Esophagus muscularis mucosa (tissue), 4 donors: ENCODE measurements at places on chromosomes 5 and 9. TPM values are rescaled to one million over a fixed set of nuclear protein-coding genes. Genes with fewer than 3 reads are reported as not detected.

DNA sequence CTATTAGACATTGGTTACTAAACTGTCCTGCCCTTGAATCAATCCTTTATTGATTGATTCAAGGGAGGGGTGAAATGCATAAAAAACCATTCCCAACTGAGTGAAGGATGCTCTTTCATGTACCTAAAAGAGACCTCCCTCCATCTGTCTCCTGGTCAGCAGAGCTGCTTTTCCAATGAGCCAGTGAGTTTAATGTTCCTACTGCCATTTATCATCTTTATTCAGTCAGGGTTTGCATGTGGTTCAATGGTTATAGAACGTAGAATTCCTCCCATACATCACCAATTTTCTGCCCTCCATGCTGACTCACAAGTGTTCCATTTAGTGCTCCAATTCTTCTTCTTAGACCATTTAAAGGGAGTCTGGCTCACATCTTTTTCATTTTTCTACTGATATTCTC is 199.1 kb upstream of the PCSK5 start:
- DNase-seq = no peak

Gene GARIN3
- not detected for total RNA-seq

- no peak for DNase-seq
Measured at GRCh38 chr5:42583322-42583721, 160.1 kb downstream of the GHR start.

DNA sequence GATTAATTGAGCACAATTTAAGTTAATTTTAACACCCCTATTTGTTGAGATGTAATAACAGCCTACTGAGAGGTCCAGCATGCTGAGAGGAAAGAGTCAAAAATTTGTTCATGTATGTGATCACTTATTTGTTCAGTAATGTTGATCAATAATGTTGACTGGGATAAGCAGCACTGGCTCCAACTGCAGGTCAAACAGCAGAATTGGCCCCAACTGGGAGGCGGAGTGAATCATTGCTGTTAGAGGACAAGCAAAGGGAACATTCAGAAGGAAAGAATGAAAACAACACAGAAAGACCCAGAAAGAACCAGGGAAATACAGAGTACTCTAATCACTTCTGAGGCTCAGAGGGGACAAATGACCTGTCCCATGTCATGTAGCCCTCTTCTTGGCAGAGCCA is 221.1 kb downstream of the COMMD10 start:
- no peak for DNase-seq

DNA sequence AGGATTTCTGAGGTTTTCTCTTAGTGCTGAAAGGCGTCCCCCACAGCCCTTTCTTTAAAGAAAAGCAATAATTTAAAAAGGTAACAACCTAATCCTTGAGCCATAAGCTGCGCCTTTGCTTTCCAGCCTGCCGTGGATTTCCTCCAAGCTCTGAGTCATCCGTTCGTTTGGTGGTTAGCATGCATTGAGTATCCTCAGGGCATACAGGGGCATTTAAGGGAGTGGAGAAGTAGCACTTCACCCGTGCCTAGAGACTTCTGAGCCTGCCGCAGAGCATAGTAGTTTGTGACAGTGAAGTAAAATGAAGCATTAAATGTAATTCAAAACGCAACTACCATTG is 892 bp upstream of the TNC start:
- DNase-seq = no peak

DNA sequence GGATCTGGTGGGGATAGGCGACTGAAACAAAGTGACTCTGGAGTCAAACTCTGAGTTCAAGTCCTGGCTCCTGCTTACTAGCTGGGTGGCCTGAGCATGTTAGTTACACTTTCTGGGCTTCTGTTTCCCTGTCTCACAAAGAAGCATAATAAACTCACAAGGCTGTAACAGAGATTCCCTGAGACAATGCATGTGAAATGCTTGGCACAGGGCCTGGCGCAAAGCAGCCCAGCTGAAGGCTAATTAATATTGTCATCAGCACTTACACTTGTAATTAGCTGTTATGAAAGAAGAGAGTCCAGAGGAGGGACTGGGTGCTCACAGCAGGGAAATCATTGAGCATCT is 64.1 kb upstream of the SPOCK1 start:
- peak; percentile 31 for DNase-seq

GRCh38 chr5:118407958-118408357 is 580.4 kb downstream of the DTWD2 start:
- DNase-seq = no peak

Gene FGD3
- 4.3 TPM for total RNA-seq

Gene CCL21
- total RNA-seq = 53.6 TPM

GRCh38 chr5:158874792-158875191 is 224.9 kb downstream of the EBF1 start:
- no peak for DNase-seq

DNA sequence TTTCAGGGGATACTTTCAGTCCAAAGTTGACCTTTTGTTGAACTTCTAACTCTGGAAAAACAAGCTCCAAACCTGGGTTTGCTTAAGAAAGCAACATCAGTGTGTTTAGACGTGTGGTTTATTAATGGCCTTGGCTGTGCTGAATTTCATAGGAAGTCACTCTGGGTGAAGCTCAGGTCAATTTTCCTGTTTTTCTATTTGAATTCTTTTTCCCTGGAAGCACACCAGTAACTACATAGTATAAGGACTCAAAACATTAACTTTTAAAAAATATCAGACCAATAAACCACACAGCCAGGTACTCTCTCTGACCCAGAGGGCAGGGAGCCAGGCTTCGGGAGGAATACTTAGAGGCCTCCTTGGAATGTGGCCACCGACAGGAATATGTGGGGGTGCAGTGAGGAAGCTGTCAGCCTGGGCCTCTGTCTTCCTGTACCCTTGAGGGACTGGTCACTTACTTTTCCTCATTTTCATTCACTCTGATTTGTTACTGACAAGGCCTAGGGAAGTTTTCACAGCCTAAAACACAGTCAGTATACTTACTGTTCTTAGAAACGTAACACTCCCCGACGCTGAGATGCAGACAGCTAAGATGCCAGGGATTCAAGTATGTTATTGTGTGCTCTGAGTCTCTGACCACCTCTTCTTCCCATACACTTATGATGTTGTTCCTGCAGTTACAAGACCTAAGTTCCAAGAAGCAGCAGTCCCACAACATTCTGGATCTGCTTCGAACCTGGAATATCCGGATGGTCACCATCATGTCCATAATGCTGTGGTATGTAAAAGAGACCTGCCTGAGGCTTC is 18.9 kb downstream of the SLC22A5 start:
- DNase-seq = peak; percentile 57

Gene PCDHB11
- 4.6 TPM for total RNA-seq

Gene HAPLN1
- 0.34 TPM for total RNA-seq

DNA sequence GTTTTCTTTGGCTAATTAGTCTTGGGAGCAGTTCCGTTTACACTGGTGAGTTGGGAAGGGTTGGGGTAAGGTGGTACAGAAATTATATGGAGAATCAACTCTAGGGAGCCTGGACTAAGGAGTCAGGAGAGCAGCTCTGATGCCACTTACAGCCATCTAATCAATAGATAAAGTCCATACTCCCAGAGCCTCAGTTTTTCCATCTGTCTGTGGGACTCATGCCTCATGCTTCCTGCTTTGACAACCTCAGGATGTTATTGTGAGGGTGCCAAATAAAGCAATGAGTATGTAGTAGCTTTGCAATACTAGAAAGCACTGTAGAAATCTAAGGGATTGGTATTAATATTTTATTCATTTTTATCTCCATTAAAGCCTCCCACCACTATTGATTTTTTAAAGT is 105.0 kb downstream of the GALNT10 start:
- DNase-seq = no peak

GRCh38 chr5:3424946-3425345 is 170.7 kb upstream of the IRX1 start:
- no peak for DNase-seq

Gene LCN12
- total RNA-seq = not detected

- DNase-seq = no peak
Measured at GRCh38 chr5:61746831-61747575, 414.9 kb downstream of the ZSWIM6 start.

- DNase-seq = no peak
Measured at GRCh38 chr5:89292487-89292886, 409.5 kb upstream of the MEF2C start.

Gene CCDC107
- 68.4 TPM for total RNA-seq

Gene IFNB1
- total RNA-seq = not detected

DNA sequence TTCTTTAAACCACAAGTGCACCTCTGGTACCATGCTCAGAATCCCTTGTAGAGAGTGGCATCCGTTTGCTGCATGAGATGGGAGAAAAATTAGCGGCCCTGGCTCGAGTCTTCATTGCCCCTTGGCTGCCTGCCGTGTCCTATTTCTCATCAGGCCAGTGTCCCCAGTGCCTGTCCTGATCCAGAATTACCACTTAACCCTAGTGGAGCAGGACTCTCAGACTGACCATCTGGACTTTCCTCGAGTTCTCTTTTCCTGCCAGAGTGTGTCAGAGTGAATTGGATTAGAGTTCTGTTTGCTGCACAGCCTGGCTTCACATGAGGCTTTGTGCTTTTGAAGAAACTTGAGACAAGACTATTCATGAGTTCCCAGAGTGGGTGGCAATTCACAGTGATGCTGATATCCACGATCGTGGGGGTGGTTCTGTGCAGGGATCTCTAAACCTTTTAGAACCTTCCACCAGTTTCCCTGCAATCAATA is 92.6 kb downstream of the C9orf152 start:
- no peak for DNase-seq

Gene SLC22A4
- 0.42 TPM for total RNA-seq

DNA sequence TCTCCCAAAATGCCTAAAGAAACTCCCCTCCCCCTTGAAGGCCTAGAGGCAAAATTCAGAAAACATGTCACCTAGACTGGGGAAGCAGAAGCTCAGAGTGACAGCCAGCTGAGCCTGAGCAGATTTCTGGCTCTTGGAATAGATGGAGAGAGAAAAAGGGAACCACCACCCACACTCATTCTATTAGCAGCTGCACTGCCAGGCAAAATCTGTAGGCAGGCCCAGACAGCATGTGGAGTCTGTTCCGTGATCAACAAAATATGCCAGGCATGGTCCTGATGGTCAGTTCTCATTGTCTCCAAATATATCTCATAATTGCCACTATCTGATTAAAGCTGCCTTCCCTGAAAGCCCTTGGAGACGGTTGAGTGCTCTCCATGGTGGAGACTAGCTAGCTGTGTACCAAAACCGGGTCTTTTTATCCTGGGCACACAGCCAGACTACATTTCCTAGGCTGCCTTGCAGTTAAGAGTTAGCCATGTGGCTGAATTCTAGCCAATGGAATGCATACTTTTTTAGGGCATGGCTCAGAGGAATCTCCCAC is 131.7 kb upstream of the GPR151 start:
- no peak for DNase-seq

DNA sequence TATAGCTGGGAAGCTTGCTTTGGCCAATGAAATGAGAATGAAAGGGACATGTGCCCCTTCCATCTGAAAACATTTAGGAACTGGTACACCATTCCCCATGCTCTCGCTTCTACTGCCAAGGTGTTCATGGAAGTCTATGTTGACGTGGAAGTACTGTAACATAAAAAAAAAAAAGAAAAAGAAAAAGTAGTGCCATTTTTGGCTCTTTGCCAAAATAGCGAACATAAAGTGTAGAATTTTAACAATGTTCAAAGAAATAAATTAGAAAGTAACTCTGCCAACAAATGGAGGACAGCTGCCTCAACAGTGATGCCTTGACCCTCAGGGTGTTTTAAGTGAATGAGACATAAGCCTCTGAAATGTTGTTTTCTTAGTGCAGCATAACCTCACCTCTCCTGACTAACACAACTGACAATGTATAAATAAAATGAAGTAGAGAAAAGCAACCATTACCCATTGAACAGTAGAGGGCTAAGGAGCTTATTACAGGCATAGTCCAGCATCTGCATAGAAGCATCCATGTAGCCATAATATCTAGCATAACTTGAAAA is 536.6 kb downstream of the DTWD2 start:
- DNase-seq = no peak

Gene LCN1
- total RNA-seq = not detected

- no peak for DNase-seq
Measured at GRCh38 chr5:153896701-153897100, 142.0 kb downstream of the FAM114A2 start.

Gene RNF183
- not detected for total RNA-seq

DNA sequence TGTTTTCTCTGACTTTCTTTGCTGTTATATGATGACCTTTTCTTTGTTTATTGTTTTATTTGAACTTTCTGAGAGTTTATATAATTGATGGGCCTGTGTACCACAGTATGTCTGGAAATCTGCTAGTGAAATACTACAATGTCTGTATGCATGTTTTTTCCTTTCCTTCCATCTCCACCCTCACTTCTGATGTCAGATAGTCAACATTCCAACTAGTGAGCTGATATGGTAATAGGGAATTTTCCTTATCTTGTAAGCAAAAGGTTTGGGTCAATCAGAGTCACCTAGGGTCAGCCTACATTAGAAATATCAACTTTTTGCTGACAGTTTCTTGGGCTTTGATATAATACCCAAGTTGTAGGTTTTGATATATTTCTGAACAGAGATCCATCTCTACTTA is 103.2 kb downstream of the MAT2B start:
- DNase-seq = no peak

Gene SLC34A1
- not detected for total RNA-seq

Gene ARID3C
- total RNA-seq = not detected

GRCh38 chr5:135628771-135629563 is 50.2 kb upstream of the CXCL14 start:
- DNase-seq = peak; percentile 66
